ENCODE measurements at places on chromosomes 6 and 20.

DNA sequence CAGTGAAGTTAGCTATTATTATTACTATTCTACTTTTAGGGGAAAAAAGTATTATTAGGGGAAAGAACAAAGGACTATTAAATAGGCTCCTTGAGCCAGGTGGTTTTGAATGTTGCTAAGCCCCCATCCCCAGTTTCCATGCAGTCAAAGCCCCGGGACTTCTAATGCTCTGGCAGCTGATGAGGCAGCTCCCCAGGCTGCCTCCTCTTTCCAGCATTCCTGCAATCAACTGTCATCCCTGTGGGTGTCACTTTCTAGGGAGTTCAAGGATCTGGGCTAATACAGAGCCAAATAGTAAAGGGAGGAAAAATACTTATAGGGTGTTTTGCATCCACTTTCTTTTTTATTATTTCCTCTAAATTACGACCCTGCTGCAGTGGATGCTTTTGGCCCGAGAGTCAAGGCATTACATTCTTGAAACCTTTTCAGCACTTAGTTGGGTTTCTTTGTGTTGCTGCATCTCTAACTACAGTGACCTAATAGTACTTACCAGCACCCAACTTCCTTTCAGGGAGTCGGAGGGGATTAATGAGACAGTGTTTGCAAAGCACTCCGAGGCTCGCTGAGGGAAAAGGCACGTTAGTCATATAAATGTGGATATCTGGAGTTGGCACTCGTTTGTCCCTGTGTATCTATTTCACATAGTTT, 303.9 kb upstream of the MAP3K7 start:
- DNase-seq, result no peak

DNA sequence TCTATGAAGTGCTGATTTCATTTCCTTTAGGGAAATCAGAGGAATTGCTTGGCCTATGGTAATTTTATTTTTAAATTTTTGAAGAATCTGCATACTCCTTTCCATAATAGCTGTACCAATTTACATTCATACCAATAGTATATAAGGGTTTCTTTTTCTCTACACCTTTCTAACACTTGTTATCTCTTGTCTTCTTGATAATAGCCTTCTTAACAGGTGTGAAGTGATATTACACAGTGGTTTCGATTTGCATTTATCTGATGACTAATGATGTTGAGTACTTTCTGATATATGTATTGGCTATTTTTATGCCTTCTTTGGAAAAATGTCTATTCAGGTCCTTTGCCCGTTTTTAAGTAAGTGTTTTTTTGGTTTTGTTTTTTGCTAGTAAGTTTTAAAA, 40.8 kb downstream of the SMAP1 start:
- DNase-seq, result no peak

DNA sequence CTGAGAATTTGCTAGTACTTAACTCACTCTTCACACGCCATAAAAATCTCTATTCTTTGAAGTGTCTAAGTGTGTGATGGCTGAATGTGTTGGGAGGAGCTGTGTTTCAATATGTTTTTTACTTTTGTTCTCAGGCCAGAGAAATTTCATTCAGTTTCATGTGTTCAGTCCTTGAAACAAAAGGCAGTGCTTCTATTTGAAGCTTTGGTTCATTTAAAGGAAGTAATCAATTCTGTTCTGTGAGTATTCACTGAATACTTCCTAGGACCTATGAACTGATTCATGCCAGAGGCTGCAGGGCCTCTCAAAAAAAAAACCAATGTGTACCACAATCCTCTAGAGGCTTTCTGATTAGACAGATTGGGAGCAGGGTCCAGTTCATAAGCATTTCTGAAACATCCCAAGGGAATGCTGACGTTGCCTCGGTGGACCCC, 12.4 kb upstream of the F13A1 start:
- DNase-seq, result no peak

GRCh38 chr20:9919271-9920014, 80.6 kb upstream of the PAK5 start:
- DNase-seq, result no peak

DNA sequence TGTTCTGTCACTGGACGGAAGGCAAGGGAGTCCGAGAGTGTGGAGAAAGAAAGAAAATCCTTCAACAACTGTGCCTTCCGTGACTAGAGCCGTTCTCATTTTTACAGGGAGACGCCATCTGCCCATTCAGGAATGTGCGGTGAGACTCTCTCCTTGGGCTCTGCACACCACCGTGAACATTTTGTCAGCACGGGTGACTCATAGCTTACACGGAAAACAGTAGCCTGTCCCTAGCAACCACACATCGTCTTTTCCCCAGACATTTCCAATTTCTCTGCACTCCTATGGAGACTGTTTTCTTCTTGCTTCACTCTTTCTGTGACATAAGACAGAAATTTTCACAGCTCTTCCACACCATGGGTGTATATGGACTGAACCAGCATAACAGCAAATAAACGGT, 55.1 kb downstream of the TBXT start:
- no peak for DNase-seq

GRCh38 chr6:11911538-11911937, 100.6 kb upstream of the HIVEP1 start:
- DNase-seq, result no peak

- DNase-seq, result no peak
Measured at GRCh38 chr20:59158673-59159072, 4.9 kb upstream of the ZNF831 start.

DNA sequence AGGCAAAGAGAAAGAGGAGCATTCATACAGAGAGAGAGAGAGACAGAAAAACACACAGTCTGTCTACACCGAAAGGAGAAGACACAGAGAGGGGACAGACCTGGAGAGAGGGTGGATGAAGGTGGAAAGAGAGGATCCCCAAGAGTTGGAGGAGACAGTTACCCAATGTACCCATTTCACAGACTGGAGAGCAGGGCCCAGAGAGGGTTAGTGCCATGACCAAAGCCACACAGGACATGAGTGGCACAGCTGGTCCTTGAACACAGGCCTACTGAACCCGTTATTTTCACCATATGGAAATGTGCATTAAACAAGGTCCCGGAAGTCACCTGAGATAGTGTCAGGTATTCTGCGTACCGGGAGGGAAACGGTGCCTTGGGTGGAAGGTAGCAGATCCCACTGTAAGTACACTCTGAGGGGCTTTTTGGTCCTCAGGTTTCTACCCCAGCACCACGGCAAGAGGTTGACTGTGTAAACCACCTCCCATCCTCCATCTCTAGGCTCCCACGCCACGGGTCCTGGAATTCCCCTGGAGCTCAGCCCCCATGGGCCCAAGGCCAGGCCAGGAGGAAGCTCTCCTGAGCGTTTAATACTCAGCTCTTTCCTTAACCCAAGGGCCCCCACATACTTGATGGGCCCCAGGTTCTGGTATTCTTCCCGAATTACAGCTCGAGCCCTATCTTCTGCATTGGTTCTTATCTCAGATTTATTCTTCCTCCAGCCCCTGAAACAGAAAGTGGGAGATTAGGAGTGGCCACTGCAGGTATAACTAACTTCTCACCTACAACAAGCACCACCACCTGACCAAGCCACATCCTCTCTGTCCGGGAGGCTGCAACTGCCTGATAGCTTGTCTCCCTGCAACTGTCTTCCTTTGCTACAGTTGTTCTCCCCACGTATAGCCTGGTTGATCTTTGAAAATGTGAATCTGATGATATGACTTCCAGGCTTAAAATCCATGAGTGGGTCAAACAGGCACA, 38.4 kb upstream of the OCSTAMP start:
- DNase-seq, result no peak

DNA sequence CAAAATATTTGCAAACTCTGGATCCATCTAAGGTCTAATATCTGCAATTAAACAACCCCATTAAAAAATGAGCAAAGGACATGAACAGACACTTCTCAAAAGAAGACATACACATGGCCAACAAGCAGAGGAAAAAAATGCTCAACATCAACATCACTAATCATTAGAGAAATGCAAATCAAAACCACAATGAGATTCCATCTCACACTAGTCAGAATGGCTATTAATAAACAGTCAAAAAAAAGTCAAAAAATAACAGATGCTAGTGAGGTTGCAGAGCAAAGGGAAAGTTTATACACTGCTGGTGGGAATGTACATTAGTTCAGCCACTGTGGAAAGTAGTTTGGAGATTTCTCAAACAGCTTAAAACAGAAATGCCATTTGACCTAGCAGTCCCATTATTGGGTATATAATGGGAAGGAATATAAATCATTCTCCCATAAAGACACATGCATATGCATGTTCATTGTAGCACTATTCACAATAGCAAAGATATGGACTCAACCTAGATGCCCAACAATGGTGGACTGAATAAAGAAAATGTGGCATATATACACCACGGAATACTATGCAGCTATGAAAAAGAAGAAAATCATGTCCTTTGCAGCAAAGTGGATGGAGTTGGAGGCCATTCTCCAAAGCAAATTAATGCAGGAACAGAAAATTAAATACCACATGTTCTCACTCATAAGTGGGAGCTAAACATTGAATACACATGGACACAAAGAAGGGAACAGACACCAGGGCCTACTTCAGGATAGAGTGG, 9.1 kb downstream of the ZNFX1 start:
- no peak for DNase-seq

GRCh38 chr6:157125531-157125930, 197.8 kb downstream of the TMEM242 start:
- no peak for DNase-seq

DNA sequence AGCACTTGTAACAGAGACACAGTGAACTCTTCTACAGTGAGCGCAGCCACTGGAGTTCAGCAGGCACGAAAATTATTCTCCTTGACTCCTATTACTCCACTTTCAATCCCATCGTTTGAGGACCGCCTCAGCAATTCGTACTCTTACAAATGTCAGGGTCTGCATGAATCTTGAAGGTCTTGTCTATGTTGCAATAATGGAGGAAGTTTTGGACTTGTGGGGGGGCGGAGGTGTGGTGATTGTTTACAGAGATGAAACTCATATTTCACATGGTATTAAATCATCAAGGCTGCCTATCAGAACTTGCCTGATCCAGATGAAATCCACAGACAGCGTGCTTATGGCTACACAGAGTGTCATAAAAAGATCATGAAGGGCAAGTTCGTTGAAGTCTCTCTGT, 42.0 kb downstream of the SLC2A12 start:
- no peak for DNase-seq

GRCh38 chr20:56449459-56449858, 19.0 kb upstream of the RTF2 start:
- no peak for DNase-seq

GRCh38 chr20:2708665-2709064, 16.1 kb downstream of the EBF4 start:
- no peak for DNase-seq

- DNase-seq, result no peak
Measured at GRCh38 chr20:59985164-59985563, 26.9 kb downstream of the CDH26 start.

- DNase-seq, result no peak
Measured at GRCh38 chr6:13066050-13066449, 262.3 kb downstream of the TBC1D7 start.

DNA sequence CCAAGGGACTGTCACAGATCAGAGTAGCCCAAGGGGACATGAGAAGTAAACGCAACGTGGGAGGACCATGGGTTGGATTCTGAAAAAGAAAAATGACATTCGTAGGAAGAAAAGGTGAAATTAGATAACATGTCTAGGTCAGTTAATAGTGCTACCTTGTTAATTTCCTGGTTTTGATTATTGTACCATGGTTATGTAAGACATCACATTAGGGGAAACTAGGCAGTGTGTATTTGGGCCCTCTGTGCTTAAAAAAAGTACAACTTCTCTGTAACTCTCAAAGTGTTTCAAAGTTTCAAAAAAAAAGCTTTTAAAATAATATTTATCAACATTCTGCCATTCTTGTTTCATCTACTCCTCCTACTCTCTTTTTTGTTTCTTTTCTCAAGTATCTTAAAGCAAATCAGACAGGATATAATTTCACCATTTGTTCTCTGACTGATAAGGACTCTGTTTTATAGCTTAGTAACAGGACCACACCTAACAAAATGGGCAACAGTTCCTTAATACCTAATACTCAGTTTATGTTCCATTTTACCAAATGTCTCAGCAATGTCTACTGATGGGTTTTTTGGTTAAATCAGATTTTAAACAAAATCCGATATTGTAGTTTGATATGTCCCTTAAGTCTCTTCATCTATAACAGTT, 97.1 kb upstream of the PLCB4 start:
- DNase-seq, result no peak

DNA sequence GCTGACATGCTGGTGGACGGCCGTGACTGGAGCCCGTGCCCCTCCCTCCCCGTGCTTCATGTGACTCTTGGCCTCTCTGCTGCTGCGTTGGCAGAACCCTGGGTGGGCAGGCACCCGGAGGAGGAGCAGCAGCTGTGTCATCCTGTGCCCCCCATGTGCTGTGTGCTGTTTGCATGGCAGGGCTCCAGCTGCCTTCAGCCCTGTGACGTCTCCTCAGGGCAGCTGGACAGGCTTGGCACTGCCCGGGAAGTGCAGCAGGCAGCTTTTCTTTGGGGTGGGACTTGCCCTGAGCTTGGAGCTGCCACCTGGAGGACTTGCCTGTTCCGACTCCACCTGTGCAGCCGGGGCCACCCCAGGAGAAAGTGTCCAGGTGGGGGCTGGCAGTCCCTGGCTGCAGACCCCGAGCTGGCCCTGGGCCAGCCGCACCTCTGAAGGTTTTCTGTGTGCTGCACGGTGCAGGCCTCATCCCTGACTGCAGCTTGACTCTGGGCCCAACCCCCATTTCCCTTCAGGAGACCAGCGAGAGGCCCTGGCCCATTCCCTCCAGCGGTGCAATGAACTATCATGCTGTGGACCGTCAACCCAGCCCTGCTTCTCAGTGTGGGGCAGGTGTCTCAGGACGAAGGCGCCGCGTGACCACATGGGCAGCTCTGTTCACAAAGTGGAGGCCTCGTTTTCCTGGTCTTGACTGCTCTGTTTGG, 8.1 kb downstream of the NPBWR2 start:
- no peak for DNase-seq

DNA sequence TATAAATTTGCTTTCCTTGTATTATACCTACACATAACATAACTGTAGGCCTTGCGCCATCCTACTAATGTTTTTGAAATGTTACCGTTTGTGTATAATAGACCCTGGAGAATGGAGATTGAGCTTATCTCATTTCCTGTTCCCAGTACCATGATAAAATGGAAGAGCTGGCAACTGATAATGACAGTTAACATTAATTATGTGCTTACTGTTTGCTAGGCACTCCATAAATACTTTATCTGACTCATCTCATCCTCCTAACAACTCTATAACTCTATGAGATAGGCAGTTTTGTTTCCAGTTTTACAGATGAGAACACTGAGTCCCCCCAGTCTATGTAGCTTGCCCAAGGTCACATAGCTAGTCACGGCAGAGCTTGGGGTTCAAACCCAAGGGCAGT, 396.7 kb downstream of the SYNE1 start:
- no peak for DNase-seq

- peak; percentile 74 for DNase-seq
Measured at GRCh38 chr6:125197795-125198269, 44.3 kb downstream of the TPD52L1 start.

GRCh38 chr6:125101631-125102030, 51.9 kb upstream of the TPD52L1 start:
- DNase-seq, result no peak
